Natural killer cell treated with Interleukin-12 subunit alpha and Interleukin-12 subunit beta and Interleukin-15 and Interleukin-18, amount 100 ng/mL, for 72 hours (primary cell): ENCODE measurements at places on chromosomes 2 and 18. TPM values are rescaled to one million over a fixed set of nuclear protein-coding genes. Genes with fewer than 3 reads are reported as not detected.

DNA sequence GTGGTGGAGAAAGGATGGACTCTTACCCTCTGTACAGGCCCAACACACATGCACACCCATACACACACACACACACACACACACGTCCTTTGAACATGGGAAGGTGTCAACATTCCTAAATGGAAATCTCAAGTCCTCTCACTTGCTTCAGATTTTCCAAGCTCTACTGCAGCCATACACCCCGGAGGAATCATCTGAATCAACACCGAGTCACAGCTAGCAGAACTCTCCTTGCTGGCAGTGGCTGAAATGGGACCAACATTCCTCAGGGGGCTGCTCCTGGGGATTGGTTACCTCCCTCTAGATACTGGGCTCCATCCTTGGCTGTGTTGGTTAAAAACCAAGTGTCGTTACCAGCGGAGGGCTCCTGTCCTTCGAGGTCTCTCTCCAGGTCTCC, 112.7 kb downstream of the BCL11A start:
- no peak overlapping the region for H3K27ac ChIP-seq
- no peak overlapping the region for H3K4me3 ChIP-seq
- H3K36me3 ChIP-seq: no peaks in the 10 kb centered on the region
- H3K4me1 ChIP-seq: peaks cover 14% of the 10 kb centered on the region

The ABCA12 gene
- not detected for total RNA-seq

- no peaks in the 10 kb centered on the region for H3K36me3 ChIP-seq
- H3K4me3 ChIP-seq: no peak overlapping the region
- no peak overlapping the region for H3K27ac ChIP-seq
- no peak for DNase-seq
These were observed 112.5 kb upstream of the ASB18 start for GRCh38 chr2:236376566-236377244.

The COMMD1 gene
- total RNA-seq: 34.4 TPM

- peak overlapping the region; percentile 71 for H3K4me3 ChIP-seq
- no peak for DNase-seq
- no peaks in the 10 kb centered on the region for H3K36me3 ChIP-seq
- H3K4me1 ChIP-seq: peaks cover 23% of the 10 kb centered on the region
- peak overlapping the region; percentile 61 for H3K27ac ChIP-seq
These were observed 136.6 kb downstream of the INSIG2 start for GRCh38 chr2:118224895-118225311.

The NEU4 gene
- total RNA-seq: 3.8 TPM

The PXDN gene
- total RNA-seq: 3.6 TPM

The CD8A gene
- 67.8 TPM for total RNA-seq

GRCh38 chr2:25174192-25174861, 5.9 kb upstream of the POMC start:
- H3K27ac ChIP-seq: no peak overlapping the region
- peaks cover 4% of the 10 kb centered on the region for H3K4me1 ChIP-seq
- H3K4me3 ChIP-seq: no peak overlapping the region

GRCh38 chr2:21467910-21468309, 344.1 kb downstream of the TDRD15 start:
- no peaks in the 10 kb centered on the region for H3K27me3 ChIP-seq
- no peak for DNase-seq
- H3K36me3 ChIP-seq: no peaks in the 10 kb centered on the region
- H3K27ac ChIP-seq: no peak overlapping the region

The MAB21L4 gene
- not detected for total RNA-seq

DNA sequence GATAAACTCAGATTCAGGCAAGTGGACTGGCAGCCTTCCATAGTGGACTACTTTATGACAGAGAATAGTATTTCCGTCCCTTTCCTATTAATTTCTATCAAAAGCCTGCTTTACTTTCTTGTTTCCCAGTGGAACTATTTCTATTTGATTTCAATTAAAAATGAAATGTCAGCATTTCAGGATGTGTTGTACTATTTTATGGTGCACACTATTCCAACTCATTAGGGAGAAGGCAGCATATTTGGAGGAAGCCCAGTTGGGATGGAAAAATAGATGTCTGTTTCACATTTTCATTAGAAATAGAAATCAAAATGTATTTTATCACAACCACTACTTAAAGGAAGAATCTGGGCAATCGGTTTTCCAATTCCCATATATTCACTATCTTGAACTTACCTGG, 37.9 kb upstream of the TCF4 start:
- no peaks in the 10 kb centered on the region for H3K4me1 ChIP-seq
- no peak overlapping the region for H3K27ac ChIP-seq
- no peak for DNase-seq
- H3K27me3 ChIP-seq: peaks cover 2% of the 10 kb centered on the region
- H3K4me3 ChIP-seq: no peak overlapping the region

The FOXD4L1 gene
- total RNA-seq: 0.17 TPM

GRCh38 chr18:57027190-57027708, 119.6 kb upstream of the BOD1L2 start:
- peaks cover 17% of the 10 kb centered on the region for H3K36me3 ChIP-seq
- no peaks in the 10 kb centered on the region for H3K27me3 ChIP-seq
- no peak overlapping the region for H3K27ac ChIP-seq
- H3K4me3 ChIP-seq: no peak overlapping the region

DNA sequence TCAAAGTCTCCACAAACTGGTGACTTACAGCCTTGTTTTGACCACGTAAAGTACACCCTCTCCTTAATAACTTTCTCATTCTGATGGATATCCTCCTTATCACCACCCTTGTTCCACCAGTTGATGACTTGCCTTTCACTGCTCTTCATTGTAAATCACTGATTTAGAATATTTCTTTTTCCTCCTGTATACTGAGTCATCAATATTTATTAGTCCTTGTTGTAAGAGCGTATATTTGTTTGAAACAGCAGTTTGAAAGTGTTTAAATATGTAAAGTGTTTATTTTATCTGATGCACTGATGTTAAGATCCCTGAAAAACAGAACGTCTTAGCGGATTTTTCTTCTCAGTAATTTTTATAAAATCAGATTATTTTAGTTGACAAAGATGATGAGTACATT, 34.2 kb upstream of the DYSF start:
- H3K27ac ChIP-seq: no peak overlapping the region
- H3K4me1 ChIP-seq: peaks cover 8% of the 10 kb centered on the region
- peak overlapping the region; percentile 44 for H3K4me3 ChIP-seq
- no peaks in the 10 kb centered on the region for H3K27me3 ChIP-seq
- DNase-seq: no peak
